Amniotic epithelial cell (primary cell): ENCODE measurements at places on chromosomes 6 and 20.

- no peak for DNase-seq
Measured at GRCh38 chr6:168261234-168261633, 58.3 kb downstream of the DACT2 start.

GRCh38 chr6:126091466-126091865 lies 105.1 kb downstream of the TRMT11 start:
- no peak for DNase-seq

- peak; percentile 94 for DNase-seq
Measured at GRCh38 chr6:79436241-79436640, 101.0 kb downstream of the LCA5 start.

GRCh38 chr20:60250251-60250650 lies 292.0 kb downstream of the CDH26 start:
- DNase-seq, result no peak

GRCh38 chr20:53002786-53003185 lies 30.6 kb downstream of the TSHZ2 start:
- no peak for DNase-seq

- peak; percentile 22 for DNase-seq
Measured at GRCh38 chr6:147207837-147208754, 3.9 kb downstream of the STXBP5 start.

DNA sequence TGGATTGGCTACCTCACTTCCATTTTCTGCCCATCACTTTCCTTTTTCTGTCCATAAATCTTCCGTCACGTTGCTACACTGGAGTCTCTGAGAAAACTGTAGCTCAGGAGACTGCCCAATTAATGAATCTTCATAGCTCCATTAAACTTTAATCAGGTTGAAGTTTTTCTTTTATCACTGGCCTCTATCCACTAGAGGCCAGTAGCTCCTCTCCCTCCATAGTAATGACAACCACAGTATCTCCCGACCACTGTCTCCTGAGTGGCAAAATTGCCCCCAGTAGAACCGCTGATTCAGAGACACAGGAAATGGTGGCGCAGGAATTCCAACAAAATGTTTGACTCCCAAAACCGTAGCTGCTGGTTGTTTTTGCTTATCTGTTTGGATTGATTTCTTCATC lies 18.4 kb upstream of the DOK5 start:
- DNase-seq, result no peak

DNA sequence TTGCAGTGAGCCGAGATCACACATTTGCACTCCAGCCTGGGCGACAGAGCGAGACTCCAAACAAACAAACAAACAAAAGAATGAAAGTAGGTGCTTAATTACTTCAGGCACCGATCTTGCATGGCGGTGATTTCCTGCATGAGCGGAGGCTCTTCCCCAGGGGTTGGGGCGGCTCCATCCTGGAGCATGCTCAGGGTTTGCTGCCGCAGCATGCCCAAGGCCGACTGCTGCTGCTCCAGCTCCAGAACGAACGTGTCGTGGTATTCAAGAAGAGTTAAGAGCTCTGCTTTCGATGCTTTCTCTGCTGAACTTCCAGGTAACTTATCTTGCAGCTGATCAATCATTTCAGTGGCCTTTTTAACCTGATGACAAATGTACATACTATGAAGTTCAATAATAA lies 313.8 kb downstream of the SYNE1 start:
- no peak for DNase-seq

GRCh38 chr6:77466451-77467437 lies 3.5 kb upstream of the HTR1B start:
- peak; percentile 84 for DNase-seq

DNA sequence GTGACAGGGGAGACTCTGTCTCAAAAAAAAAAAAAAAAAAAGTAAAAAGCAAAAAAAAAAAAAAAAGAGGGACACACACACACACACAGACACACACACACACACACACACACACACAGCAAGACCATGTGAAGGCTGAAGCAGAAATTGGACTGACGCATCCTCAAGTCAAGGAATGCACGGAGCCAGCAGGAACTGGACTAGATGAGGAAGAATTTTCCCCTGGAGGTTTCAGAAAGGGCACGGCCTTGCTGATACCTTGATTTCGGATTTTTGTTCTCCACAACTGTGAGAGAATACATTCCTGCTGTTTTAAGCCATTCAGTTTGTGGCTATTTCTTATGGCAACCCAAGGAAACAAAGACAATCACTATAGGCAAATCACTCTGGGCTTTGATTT lies 176.9 kb upstream of the SALL4 start:
- no peak for DNase-seq

DNA sequence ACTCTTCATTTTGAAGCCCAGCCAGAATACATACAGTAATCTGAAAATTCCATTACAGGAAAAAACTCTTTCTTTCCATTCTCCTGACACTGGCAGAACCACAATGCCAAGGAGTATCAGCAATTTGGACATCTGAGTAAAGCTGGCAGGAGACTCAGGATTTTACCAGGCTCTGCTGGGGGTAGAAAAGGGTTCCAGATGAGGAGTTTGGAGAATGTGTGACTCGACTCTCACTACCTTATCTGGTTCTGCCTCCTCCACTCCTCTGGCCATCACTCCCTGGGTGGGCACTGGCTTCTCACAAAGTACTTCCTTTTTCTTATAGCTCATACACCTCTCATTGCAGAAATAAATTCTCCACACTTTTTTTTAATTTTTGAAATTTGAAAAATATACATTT lies 10.6 kb upstream of the WFDC8 start:
- DNase-seq, result no peak

DNA sequence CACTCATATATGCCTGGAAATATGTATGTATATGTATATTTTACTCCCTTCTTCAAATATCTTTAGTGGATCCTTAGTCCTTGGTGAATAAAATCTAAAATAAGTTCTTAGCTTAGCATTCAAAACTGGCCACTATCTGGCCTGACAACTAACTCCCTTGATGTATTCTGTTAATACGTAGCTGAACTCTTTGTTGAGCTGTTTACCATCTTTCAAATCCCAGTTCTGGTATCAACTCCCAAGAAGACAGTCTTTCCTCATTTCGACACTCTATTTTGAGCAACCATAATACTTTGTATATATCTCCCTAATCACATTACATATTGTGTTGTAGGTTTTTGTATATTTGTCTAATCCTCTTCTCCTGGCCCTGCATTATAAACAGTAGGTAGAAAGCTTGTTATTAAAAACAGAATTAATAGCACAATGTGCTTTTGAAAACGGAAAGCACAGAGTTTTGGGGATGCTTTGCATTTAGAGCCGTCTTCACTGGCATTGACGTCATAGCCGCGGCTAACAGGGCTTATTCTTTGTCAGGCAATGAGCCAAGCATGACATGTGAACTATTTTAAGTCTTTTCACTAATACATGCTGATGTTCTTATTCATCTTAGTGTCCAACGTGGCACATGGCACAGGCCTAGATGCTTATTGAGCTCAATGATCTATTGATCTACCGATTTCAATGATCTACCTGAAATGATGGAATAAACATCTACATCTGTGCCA lies 47.2 kb upstream of the CCN2 start:
- peak; percentile 83 for DNase-seq

DNA sequence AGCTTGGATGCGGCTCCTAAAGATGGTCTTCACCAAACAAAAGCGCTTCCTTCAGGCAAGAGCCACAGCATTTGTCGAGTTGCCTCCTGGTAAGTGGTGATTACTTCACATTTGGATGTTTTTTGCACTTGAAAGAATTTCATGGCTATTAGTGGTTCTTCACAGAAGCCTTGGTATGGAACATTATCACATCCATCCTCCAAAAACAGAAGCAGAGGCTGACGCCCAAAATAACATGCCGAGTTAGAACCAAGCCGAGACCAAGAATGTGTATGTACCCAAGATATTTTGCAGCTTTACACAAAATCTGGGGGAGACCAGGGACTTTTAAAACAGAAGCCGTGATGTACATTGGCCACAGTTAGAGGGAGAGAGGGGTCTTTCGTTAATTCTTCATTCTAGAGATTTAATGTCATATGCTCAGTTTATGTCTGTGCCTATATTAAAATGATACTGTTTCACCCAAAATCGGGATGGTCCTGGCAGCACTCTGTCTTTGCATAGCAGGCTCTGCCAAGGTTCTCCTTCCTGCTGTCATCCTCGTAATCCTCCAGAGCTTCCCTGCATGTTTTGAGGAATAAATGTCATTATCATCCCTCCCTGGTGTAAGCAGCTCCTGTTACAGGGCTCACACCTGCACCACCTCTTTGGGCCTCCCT lies 109.3 kb downstream of the TMEM242 start:
- DNase-seq, result no peak

GRCh38 chr6:113347436-113347835 lies 509.7 kb upstream of the MARCKS start:
- peak; percentile 58 for DNase-seq

DNA sequence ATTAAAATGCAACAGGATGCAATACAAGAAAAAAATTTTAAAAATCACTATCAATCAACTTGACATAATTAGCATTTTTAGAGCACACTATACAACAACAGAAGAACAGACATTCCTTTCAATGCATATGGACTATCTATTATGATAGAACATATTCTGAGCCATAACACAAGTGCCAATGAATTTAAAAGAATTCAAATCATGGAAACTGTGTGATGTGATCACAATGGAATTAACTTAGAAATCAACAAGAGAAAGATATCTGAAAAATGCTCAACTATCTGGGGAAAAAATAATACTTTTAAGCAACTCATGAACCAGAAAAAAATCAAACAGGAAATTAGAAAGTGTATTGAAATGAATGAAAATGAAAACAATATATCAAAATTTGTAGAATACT lies 106.3 kb downstream of the ADTRP start:
- no peak for DNase-seq

- peak; percentile 54 for DNase-seq
Measured at GRCh38 chr6:19444481-19444880, 392.7 kb upstream of the ID4 start.

- DNase-seq, result no peak
Measured at GRCh38 chr20:21241406-21241805, 61.7 kb upstream of the XRN2 start.

DNA sequence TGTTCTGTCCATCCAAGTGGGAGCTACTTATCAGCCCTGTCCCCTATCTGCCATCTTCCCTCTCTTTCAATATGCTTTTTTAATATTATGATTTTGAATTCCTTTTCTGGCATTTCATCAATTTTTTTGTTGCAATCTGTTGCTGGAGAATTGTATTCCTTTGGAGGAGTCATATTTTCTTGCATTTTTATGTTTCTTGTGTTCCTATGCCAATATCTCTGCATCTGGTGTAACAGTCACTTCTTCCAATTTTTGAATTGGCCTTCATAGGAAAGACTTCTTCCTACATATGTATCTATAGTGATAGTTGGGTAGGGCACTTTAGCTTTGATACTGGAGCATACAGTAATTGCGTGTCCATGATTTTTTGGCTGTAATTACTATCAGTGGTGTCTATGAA lies 70.1 kb downstream of the ZC2HC1B start:
- DNase-seq, result no peak

DNA sequence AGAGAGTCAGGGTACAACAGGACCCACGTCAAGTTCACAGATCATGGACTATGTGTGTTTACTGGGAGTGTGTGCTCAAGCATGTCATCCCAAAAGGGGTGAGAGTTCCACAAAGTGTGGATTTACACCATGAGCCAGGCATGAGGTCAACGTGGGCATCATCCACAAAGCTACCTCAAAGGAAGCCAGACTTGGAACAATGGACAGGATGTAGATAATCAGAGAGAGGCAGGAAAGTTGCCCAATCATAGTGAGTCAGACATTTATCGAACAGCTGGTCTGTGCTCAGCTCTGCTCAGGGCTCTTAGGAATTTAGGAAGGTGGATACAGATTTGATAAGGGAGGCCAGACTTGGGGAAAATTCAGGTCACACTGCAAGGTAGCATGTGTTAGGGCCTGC lies 317.2 kb upstream of the CDYL start:
- peak; percentile 91 for DNase-seq

- peak; percentile 23 for DNase-seq
Measured at GRCh38 chr6:40931931-40932330, 107.1 kb downstream of the UNC5CL start.

DNA sequence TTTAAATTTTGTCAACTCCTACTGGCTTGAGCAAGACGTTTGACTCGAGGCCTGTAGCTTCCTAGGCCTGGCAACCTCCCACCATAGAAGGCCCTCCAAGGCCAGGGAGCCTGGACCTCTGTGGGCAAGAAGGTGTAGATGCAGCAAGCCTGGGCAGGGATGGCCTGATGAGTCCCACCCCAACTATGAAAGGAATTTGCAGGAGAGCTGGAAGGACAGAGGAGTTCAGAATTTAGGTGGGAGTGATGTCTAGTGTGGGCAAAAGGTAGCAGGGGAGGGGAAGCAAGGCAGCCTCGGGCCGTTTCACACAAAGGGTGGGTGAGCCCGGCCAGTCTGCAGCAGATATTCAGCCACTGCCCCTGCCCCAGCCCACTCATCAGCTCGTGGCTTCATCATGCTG lies 245.2 kb downstream of the CDH26 start:
- DNase-seq, result peak; percentile 9

DNA sequence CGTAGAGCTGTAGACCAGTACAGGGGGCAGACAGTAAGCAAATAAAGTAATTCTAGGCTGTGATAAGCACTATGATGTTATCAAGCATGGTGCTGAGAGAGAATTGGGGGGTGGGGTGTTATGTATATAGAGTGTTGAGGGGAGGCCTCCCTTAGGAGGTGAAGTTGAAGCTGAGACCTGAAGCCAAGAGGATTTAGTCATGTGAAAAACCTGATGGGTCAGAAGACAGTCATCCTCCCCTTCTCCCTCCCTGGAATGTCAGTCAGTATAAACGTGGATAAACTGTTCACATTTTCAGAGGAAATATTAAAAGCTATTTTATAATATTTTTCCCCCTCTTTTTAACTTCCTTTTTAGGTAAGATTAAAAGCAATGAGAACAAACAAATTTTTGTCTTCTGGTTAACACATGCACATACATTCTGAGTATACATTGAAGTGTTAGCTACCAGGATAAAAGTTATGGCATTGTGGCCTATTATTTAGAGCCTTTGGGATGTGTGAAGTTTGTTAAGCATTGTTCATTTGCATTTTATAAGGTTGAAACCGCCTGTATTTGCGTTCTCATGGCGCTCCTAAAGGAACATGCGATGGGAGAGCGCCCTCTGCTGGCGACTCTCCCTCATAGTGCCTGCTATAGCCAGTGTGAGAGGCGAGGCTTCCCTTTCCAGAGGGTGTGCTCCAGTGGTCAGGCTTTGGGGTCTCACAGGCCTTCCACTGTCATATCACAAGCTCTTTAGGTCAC lies 35.4 kb upstream of the MAPK13 start:
- peak; percentile 64 for DNase-seq

- DNase-seq, result no peak
Measured at GRCh38 chr20:8216375-8217200, 84.5 kb downstream of the PLCB1 start.
